Tracheal epithelial cell (primary cell): ENCODE measurements at places on chromosomes 4 and X. TPM values are rescaled to one million over a fixed set of nuclear protein-coding genes. Genes with fewer than 3 reads are reported as not detected.

Gene CT45A5
- total RNA-seq, result not detected in 2 replicates

Gene NPY2R
- total RNA-seq, result not detected in 2 replicates

Gene BGN
- 0.21 and 0.48 TPM in 2 replicates for total RNA-seq

Gene CT45A2
- not detected in 2 replicates for total RNA-seq

Gene BANK1
- 0.43 and 0.72 TPM in 2 replicates for total RNA-seq

Gene TAF7L
- total RNA-seq, result 0.21 and 0.24 TPM in 2 replicates

Gene GAGE2A
- total RNA-seq, result not detected in 2 replicates

Gene COPS4
- 75.9 and 95.3 TPM in 2 replicates for total RNA-seq

Gene RELL1
- 83.6 and 85.3 TPM in 2 replicates for total RNA-seq

Gene ZNF81
- total RNA-seq, result 2.9 and 3.2 TPM in 2 replicates

Gene SOX3
- not detected in 2 replicates for total RNA-seq

Gene FGF2
- total RNA-seq, result 6.0 and 8.0 TPM in 2 replicates

Gene ADGRL3
- total RNA-seq, result under 0.01 TPM in 1 of 2 replicates, not detected in the other
